Central memory CD4-positive, alpha-beta T cell (primary cell): ENCODE measurements at places on chromosomes 4 and X.

DNA sequence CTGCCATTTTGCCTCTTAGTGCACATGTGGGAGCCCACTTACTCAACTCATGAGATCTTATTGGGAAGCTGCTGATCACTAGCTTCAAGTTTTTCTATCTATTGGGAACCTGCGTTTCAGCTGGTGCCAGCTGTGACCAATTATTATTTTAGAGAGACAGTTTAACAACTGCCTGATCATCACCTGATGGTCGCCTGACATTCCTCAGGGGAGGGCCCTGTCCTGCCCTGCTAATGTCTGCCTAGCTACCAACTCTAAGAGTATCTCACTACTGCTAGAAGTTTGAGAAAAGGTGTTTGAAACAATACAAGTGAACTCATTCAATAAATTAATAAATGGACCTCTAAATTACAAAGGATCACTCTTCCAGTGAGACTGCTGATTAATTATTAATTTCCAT lies 95.5 kb downstream of the PCDH7 start:
- DNase-seq, result no peak

- DNase-seq, result no peak
Measured at GRCh38 chr4:23320931-23321587, 568.8 kb downstream of the PPARGC1A start.

- no peak for DNase-seq
Measured at GRCh38 chrX:49231333-49232000, 1.7 kb downstream of the CACNA1F start.

DNA sequence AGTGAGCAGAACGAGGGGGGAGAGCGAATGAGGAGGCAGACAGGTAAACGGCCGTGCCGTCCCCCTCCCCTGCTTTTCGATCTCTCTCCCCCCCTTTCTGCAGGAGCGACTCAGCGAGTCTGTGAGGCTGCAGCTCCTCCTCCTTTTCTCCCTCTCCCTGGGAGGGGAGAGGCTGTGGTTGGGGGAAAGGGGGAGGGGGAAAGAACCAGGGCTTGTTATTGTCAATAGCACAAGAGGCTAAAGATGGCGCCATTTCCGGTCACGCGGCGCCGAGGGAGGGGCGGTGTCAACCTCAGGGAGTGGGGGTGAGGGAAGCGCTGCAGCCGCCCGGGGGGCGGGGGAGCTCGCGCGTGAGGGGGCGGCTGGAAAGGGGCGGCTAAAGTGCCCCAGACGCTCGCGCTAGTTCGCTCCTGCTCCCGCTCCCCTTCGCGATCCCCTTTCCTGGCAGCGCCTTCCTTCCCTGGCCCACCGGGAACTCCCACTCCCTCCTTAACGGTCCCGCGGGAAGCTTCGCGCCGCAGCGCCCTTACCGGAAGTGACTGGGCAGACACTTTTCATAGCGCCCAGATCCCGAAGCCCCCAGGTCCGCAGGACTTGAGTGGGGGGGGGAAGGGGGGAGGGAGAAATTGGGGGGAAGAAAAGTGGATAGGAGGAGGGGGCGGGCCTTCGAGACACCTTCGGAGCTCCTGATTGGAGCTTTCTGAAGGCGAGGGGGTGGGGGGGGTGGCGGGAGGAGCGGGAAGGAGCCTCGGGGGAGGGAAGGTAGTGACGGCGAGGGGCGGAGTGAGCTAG lies at the start of gene CUL4B:
TSS of gene CUL4B (minus strand) at position 121 of the 792 bp plus-strand sequence. CDS start 324 bp downstream, outside the sequence.
- peak; percentile 91 for DNase-seq

- no peak for DNase-seq
Measured at GRCh38 chr4:67522230-67522629, 23.1 kb downstream of the CENPC start.

GRCh38 chrX:42772874-42773273 lies 5.1 kb downstream of the PPP1R2C start:
- DNase-seq, result no peak

DNA sequence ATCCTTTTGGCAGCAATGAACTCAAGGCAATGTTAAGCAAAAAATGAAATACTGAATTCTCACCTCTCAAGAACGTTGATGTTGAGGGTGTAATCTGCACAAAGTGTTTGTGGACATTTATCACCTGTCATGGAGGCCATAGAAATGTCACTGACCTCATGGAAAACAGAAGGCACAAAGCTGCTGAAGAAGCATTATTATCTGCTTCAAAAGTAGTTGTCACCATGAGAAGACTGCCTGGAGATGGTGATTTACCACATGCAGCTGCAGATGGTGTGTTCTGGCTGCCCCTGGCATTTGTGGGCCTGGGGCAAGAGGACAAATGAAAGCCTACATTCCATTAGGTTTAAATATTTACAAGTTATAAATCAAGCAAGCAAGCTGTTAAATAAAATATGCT lies 116.8 kb upstream of the RPS6KA3 start:
- DNase-seq, result no peak

DNA sequence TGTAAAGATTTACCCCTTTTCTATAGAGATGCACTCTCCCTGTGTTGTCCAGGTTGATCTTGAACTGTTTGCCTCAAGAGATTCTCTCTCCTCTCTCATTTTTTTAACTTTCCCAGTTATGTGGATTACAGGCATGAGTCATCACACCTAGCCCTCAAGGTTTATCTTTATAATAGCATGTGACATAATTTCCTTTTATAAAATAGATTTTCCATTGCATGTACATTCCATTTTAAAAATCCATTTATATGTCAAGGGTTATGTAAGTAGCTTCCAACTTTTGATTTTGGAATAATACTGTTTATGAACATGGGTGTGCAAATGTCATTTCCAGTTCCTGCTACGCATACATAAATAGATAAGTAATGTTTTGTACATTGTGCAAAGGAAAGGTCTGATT lies 20.6 kb downstream of the ZNF721 start:
- no peak for DNase-seq

DNA sequence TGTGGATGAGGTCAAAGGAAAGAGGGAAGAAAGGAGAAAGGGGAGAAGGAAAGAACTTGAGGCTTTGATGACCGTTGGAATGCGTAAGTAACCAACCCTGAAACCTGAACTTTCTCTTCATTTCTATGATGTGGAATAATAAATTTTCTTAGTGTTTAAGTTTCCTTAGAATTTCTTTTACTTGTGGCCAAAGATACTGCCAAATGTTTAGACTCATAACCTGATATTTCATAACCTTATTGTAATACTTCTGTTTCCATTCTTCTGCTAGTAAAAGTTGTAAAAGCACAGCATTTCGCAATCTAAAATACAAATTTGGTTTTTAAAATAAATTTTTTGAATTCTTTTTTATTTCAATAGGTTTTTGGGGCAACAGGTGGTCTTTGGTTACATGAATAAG lies 258.5 kb upstream of the GIMD1 start:
- no peak for DNase-seq

- DNase-seq, result no peak
Measured at GRCh38 chr4:98648602-98649001, 9.8 kb downstream of the TSPAN5 start.

DNA sequence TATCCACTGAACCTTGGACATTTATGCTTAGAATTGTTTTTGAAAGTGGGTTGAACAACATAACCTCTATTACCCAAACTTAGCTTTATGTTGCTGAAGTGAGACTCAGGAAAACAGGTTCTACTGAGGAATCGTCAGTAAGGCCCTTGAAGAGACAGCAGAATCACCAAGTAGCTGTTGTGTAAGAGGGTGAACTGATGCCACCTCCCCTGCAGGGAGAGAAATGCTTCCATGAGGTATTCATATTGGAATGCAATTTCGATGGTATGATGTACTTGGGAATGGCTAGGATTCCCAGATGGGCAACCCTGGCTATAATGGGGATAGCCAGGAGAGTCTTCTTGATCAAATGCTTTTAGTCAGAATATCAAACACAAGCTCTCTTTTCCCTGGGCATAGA lies 4.1 kb upstream of the SCRG1 start:
- no peak for DNase-seq

DNA sequence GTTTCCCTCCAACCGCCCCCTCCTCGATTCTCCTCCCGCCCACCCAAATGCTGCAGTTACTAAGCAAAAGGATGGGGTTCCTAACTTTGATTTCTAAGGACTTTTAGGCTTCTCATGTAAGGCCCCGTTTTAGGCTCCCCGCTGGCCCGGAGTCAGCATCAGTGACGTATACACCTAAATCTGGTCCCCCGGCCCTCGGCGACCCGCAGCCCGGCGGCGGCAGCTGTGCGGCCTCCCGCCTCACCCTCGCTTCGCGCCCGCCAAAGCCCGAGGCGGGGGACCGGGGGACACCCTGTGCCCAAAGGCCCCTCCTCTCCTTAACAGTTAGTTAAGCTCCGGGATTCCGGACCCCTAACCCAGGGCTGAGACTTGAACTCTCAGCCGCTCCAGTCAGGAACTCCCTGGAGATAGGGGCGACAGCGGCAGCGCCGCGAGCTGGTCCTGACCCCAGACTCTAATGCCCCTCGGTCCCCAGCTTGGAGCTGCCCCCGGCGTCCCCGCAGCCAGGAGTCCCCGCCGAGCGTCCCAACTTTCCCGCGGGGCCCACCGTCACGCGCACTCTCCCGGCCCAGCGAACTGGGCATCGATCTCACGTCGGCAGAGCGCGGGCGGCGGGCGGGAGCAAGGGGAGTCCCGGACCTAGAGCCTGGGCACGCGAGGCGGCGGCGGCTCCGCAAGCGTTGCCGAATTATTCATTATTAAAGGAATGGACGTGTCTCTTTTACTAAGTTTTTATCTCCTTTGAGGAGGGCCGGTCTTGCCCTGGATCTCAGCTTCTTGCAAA lies 1.5 kb upstream of the NR3C2 start:
- DNase-seq, result peak; percentile 37

GRCh38 chr4:169254546-169254983 lies 16.2 kb downstream of the SH3RF1 start:
- DNase-seq, result no peak

DNA sequence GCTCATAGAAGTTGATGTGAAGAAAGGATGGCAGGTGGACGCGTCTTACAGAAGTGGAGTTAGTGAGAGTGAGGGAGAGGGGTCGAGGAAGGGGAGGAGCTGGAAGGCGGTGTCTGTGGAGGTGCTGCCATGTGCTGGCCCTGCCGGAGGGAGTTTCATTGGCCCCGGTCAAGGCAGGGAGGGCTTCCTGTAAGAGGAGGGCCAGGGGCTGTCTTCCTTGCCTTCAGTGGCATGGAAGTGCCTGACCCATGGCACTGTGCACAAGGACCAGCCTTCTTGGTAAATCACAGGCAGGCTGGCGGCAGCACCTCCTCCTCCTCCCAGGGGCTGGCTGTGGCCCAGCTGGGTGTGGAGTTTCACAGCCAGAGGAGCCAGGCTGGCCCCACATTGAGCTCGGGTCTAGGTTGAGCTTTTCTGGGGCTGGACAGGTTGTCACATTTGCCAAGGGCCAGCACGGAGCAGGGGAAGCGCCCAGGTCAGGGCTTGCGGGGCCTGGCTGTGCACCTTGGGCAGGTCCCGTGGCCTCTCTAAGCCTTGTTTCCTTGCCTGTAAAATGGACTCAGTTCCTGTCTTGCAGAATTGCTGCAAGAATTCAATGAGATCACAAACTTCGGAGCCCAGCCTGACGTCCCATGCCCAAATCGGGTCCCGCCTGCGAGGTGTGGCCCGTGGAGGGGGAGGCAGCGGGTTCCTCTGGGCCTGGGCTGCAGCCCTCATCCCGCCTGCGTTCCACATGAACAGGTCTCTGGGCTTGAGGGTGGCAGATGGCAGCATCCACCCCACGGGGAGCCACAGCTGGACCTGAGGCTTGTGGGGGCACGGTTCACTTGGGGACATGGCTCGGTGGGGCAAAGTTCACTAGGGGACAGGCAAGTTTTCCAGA lies 7.0 kb downstream of the HTRA3 start:
- DNase-seq, result no peak

- DNase-seq, result no peak
Measured at GRCh38 chr4:77843628-77844027, 19.0 kb upstream of the MRPL1 start.

DNA sequence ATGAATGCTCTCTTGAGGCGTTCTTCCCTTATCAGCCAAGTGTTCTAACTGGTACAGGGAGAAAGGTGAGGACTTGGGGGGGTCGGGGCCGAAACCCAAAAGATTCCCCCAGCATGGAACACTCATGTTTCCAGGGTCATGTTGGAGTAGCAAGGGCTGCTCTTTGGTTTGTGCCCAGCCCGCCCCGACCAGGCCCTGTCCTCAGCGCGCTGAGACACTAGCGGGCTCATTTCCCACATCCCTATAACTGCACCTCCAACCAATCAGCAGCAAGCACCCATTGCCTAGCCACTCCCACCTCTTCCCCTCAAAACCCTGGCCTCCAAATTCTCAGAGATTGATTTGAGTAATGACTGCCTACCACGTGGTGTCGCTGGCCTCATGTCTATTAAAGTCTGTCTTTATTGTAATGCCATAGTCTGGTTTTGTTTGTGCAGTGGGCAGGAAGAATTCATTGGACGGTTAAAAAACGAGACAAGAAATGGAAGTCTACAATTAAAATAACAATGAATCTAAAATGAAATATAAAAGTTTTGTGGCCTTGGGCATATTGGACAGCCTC lies 1928.4 kb downstream of the STIM2 start:
- DNase-seq, result no peak

GRCh38 chr4:173534434-173534833 lies 4.4 kb upstream of the HAND2 start:
- DNase-seq, result no peak

- no peak for DNase-seq
Measured at GRCh38 chr4:84877051-84877833, 89.2 kb downstream of the WDFY3 start.

- DNase-seq, result no peak
Measured at GRCh38 chr4:94669672-94670664, 87.8 kb upstream of the BMPR1B start.

- DNase-seq, result no peak
Measured at GRCh38 chrX:66053414-66053813, 13.5 kb upstream of the VSIG4 start.

DNA sequence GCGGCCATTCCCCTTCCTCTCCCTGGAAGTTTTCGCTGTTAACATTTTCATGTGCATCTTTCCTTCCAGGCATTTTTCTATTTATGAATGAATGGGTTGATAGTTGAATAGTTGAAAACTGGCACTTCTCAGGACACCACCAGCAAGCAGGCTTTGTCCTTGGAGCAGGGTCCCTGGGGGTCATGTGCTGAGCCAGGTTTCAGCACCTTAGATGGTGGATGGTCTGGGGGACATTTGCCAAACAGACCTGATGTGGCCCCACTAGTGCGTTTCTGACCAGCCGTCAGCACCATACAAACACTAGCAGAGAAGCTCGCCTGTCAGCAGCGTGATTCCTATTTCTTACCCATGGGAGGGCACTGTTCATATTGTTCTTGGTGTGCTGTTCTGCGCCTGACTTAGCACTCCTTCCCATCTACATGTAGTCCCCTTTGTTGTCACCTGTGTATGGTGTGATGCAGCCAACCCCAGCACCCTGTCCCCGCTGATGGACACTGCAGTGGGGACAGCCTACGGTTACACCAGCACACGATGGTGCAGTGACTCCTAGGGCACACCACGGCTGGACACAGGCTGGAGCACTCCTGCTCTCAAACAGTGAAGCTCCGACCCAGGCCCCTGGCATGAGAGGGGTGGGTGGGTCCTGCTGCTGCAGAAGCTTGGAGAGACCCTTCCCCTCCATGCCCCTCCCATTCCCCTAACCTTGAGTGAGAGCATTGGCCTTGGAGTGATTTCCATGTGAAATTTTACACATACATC lies 27.2 kb upstream of the WFS1 start:
- no peak for DNase-seq

GRCh38 chr4:56197387-56197786 lies 189.9 kb downstream of the AASDH start:
- no peak for DNase-seq

GRCh38 chrX:21374994-21375707 lies 933 bp downstream of the CNKSR2 start:
- DNase-seq, result no peak
